Activated naive CD4-positive, alpha-beta T cell treated with Interleukin-2 at 50 U/mL for 16 hours (primary cell): ENCODE measurements at places on chromosomes 16 and 17.

- no peak for DNase-seq
Observed at GRCh38 chr17:69854225-69854780, 220.7 kb upstream of the KCNJ16 start.

- no peak for DNase-seq
Observed at GRCh38 chr16:57774705-57775285, 27.5 kb downstream of the KIFC3 start.

DNA sequence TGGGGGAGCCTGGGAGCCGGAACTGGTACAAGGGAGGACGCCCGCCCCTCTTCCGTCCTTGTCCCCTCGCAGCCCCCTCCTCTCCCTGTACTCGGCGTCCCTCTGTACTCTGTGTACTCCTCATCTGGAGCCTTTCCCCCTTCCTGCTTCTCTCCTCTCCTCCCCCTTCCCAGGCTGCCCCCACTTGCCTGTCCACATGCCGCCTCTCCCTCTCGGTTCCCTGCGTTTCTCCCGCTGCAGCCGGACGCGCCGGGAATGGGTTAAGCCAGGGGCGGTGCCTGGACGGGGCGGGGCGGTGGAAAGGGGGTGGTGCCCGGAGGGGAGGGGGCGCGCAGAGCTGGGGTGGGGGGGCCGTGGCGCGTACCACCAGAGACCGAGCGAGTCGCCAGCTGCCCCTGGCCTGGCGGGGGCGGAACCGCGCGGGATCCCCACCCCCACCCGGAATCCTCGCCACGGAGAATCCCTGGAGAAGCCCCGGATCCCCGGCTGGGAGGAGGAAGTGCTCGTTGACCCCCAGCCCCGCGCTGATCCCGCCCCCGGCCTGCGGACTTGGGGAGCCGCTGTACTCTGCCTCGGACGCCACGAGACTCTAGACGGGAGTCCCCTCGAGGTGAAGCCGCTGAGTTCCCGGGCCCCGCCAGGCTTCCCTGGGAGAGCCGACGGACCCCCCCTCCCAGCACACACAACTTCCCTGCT lies 22.6 kb downstream of the GJD3 start:
- DNase-seq: no peak

- no peak for DNase-seq
Observed at GRCh38 chr16:81785138-81785924, 6.2 kb downstream of the PLCG2 start.

GRCh38 chr16:54050459-54051210 lies 236.0 kb downstream of the IRX3 start:
- DNase-seq: no peak

DNA sequence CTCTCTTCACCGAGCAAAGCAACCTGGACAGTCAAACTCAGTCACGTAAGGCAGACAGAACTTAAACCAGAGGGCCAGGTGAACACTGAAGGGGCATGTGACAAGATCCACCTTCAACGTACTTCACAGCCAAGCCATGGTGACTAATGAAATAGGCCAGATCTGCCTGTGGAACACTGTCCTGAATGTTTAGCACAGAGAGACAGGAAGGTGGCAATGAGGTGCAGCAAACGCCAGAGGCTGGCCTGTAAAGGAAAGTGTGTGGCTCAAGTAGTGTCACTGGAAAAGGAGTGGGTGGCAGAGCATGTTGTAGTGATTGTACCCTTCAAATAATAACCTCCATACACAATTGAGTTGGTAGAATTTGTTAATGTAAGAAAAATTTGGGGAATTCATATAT lies 38.1 kb downstream of the SLC6A4 start:
- no peak for DNase-seq
